T-helper 9 cell (primary cell): ENCODE measurements at places on chromosomes 12 and 14.

DNA sequence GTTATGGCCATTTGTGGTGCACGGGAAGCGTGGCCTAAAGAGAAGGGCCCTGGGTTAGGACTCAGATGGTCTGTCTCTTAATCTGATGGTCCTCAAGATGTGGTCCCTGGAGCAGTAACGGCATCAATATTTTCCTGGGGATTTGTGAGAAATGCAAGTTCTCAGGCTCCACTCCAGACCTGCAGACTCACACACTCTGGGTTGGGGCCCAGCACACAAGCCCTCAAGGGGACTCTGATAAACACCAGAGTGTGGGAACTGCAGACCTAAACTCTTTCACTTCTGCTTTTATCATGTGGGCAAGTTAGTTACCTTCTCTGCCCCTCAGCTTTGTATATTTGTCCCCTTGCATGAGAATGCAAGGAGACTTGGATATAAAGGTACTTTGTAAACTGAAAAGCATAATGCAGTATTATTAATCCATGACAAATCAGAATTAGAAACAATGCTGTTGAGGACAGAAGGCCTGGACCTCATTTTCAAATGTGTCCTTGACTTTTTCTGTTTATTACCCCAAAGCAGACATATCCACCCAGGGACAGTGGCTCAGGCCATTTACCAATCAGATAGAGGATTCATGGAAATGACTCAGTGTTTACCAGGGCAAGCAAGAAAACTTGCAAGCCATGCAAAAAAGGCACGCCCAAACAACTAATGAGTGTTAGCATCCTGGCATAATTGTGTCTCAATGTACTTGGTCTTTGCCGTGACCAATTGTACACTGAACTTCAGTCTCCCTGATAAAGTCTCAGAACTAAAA lies 157.0 kb downstream of the ASCL1 start:
- DNase-seq = no peak

- DNase-seq = peak; percentile 43
These were observed 3.4 kb downstream of the APOLD1 start for GRCh38 chr12:12788675-12789368.

DNA sequence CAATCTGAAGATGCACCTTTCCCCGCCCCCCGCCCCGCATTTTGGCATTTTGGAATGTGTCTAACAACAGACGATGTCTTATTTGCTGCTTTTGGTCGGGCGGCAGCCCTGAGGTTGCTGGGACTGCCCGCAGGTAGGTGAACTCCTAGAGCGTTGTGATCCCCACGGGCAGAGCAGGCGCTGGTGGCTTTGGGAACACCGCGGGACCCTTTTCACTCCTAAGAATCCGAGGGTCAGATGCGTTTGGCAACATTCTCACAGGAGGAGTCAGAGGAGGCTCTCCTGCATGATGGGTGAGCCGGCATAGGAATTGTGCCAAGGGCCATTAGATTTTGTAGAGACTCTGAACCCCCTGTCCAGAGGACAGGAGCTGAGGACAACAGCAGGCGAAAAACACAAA lies 41.9 kb downstream of the HCAR2 start:
- no peak for DNase-seq

DNA sequence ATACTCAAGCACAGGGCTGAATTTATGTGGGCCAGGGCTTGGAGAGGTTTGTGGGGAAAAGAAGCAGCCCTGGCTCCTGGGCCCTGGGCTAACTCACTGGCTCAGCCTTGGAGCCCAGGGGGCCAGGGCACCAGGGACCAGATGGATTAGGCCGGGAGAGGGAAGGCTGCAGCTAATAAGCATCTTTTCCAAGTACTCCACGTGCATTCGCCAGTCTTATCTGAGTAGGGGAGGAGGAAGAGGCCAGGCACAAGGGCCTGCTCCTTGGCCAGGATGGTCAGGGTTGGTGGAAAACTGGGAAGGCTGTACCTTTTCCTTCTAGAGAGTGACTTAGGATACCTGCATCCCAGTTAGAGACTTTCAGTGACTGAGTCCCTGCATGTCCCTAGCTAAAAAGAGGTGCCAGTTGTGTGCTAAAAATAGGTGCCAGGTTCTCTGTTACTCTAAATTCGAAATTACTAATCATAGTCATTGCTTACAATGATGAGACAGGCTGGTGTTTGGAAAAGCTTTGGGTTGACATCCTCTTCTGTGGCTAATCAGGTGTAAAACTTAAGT lies 1.3 kb downstream of the GLRX5 start:
- DNase-seq = no peak

- DNase-seq = no peak
These were observed 1.4 kb downstream of the ACAD10 start for GRCh38 chr12:111687255-111687654.

DNA sequence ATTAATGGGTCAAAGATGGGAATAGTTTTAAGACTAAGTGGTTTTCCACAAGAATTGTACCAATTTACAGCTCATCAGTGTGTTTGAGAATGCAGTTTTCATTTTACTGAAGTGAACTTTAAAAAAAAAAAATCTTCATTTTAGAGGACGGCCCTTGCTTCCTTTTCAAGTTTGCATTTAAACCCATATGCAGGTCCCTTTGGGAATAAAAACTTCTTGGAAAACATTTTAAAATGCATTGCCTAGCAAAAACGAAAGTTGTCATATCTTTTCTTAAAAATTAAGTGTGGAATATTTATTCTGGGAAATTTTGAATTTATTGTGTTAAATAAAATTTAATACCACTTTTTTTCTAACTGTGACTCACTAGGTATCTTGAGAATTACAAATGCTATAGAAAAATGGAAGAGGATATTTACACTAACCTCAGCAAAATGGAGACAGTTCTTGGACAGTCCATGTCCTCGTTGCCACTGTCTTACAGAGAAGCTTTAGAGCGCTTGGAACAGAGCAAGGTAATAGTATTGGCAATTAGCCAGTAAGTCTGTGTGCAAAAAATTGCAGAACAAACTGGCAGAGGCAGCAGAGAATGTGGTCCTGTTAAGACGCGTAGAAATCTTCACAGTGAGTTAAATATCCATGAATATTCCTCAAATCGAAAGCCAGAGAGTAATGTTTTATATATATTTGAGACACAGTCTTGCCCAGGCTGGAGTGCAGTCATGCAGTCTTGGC lies 209.7 kb downstream of the SYNE2 start:
- no peak for DNase-seq

DNA sequence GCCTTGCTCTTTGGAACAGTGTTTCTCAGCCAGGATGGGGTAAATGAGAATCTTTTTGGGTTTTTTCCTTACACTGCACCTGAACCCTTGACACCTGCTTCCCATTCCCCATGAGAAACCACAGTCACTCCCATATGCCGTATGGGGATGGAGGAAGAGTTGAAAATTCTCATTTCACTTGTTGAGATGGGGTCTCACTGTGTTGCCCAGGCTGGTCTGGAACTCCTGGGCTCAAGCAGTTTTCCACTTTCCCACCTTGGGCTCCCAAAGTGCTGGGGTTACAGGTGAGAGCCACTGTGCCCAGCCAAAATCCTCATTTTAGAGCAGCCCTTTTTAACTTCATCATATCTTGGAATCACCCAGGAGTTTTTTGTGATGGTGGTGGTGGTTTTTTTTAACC lies 3.7 kb downstream of the MVK start:
- DNase-seq = no peak

GRCh38 chr14:103886304-103887169 lies 39.2 kb upstream of the PPP1R13B start:
- no peak for DNase-seq

- no peak for DNase-seq
These were observed 15.7 kb downstream of the VPS37B start for GRCh38 chr12:122880155-122880667.

DNA sequence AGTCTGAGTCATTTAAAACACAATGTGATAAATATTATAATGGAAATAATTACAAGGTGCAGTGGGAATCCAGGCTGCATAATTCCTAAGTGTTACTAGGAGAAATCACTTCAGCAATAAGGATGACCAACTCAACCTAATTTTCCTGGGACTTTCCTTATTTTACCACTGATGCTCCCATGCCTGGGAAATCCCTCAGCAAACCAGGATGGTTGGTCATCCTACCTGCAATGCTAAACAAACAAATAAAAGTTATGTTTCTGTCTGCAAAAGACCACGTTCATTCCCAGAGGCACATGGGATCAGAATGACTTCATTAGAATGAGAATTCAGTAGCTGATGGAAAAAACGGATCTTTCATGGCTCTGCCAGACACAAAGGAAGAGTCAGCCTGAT lies 130.8 kb upstream of the RAP1B start:
- no peak for DNase-seq

DNA sequence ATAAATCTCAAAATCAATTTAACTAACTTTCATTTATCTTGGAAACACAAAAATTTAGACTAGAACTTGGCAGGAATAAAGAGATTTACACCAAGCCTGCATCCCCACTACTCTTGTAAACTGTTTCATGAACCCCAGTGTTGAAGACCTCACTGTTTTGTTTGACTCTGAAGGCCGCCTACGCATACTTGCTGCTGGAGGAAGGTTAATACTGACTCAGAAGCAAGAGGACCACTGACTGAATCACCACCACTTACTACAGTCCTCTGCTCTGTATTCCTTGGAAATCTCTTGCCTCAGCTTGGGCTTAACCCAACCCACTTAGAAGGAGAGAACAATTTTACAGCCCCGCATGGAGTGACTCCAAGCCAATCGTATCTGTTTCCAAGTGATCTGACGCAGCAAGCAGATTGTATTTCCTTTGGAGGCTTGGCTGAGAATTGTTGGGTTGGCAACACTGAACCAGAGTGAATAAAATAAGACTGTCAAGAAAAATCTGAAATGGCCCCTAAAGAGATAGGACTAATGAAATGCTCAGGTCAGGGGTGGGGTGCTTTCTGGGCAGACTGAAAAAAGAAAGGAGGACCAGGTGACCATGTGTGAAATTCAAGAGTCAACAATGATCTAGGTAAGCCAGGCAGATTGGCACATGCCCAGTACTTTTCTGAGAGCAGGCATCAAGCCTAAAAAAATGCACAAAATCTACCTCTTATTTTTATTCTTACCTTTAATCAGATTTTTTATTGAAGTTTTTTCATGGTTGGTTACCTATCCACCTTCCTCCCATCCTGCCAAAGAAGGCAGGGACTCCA lies 248.6 kb downstream of the ZFP36L1 start:
- DNase-seq = no peak

- DNase-seq = no peak
These were observed 53.1 kb downstream of the SIX6 start for GRCh38 chr14:60561845-60562746.

GRCh38 chr12:111448266-111448830 lies 42.6 kb downstream of the SH2B3 start:
- no peak for DNase-seq

- no peak for DNase-seq
These were observed 99.1 kb upstream of the TMCC3 start for GRCh38 chr12:94749455-94749854.

- DNase-seq = peak; percentile 16
These were observed 8.1 kb upstream of the LHX5 start for GRCh38 chr12:113479590-113480335.

DNA sequence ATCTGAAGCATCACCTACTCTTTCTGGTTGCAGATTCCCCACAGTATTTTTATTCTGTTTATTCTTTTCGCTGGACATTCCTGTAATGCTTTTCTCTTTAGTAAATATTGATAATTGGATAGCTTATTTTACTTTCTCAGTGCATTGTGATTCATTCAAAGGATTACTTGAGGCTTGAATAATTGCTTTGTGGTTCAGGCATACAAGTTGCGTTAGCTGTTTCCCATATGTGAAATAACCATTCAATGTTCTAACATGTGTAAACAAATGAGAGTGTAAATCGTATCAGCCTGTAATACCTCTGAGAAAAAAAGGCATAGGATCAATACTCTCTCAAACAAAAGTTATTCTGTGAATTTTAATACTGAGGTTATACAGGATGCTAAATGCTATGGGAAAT lies 1004.2 kb upstream of the SEL1L start:
- DNase-seq = no peak
